ENCODE measurements at places on chromosomes 3 and 15.

DNA sequence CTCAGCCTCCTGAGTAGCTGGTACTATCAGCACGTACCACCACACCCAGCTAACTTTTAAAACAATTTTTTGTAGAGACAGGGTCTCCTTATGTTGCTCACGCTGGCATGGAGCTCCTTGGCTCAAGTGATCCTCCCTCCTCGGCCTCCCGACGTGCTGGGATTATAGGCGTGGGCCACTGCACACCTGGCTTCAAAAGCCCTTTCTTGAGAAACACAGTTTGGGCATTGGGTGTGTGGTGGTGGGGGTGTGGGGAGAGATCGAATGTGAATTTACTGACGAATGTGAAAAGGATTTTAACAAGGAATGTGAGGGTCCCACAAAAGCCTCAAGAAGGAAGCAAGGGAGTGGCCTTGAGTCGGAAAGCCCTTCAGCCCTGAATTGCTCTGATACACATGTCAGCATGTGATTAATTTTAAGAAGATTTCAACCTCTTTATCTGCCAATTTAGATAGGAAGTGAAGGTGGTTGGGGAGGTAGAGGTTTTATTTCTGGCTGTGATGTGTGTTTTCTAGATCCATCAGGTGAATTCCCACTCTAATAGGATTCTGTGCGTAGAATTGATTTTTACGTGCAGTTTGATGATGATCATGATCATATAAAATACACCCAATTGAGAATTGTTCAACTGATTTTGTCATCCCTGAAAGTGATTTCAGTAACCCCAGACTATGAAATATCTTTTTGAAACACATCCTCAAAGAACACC is 1.1 kb downstream of the CCR4 start:
- no peak for DNase-seq

- no peak for DNase-seq
Observed at GRCh38 chr3:194517333-194517732, 30.5 kb upstream of the ATP13A3 start.

- DNase-seq: no peak
Observed at GRCh38 chr3:177647876-177648275, 450.6 kb upstream of the TBL1XR1 start.

GRCh38 chr3:160464971-160465370 is 15.4 kb upstream of the TRIM59 start:
- DNase-seq: no peak

DNA sequence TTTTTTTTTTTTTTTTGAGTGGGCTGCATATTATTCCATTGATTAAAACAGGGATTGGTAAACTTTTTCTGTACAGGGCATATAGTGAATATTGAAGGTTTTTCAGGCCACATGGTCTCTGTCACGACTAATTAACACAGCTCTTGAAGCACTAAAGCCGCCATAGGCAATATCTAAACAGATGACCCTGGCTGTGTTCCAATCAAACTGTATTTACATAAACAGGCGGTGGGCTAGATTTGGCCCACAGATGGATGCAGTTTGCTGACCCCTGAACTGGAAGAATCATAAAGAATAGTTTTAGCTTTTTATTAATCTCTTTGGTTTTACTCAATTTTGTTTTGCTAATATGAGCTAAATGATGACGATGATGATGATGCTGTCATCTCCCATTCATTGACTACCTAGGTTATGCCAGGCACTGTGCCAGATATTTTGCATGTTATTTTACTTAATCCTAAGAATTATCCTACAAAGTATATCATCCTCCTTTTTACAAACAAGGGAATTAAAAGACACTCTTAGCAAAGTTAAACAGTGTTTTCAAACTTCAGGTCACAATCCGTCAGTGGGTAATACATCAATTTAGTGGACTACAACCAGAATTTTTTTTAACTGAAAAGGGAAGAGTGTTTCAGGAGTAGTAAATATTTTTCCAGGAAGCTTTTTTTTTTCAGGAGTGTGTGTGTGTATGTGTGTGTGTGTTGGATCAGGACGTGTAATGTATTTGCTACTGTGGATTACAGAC is 54.3 kb downstream of the LMCD1 start:
- no peak for DNase-seq

GRCh38 chr3:150830094-150830681 is 67.2 kb upstream of the SIAH2 start:
- peak; percentile 2 for DNase-seq
